Stimulated activated CD8-positive, alpha-beta memory T cell treated with anti-CD3 and anti-CD28 coated beads, Interleukin-12 subunit alpha, Interleukin-12 subunit beta, amount 100 ng/mL, for 1 hour (primary cell): ENCODE measurements at places on chromosomes 4 and X.

DNA sequence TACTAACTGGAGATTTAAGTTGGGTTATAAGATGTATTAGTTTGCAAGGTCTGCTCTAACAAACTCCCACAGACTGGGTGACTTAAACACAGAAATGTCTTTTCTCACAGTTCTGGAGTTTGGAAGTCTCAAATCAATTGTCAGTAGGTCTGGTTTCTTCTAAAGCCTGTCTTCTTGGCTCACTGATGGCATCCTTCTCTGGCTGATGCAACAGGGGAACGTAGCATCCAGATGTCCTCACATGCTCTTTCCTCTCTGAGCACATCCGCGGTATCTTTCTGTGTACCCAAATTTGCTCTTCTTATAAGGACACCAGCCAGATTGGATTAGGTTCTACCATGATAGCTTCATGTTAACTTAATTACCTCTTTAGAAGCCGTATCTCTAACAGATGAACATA lies 63.2 kb upstream of the BMP3 start:
- DNase-seq: no peak

DNA sequence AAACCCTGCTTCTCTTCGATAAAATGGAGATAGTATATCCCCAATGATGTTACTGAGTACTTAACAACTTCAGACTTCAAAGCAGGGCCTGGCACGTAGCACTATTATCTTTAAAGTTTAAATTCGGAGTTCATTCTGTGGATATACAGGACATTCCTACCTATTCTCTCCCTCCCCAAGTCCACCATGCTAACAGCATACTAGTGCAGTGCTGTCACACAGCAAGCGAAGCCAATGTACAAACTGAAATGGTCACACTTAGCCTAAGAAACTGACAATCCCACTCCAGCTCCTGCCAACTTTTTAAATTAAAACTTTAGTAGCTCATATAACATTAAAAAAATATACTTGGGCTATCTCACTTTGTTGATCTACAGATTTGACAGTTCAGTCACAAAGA lies 1.2 kb upstream of the DNAJB14 start:
- DNase-seq: no peak

- DNase-seq: no peak
Measured at GRCh38 chr4:81746071-81746470, 274.4 kb upstream of the RASGEF1B start.

- DNase-seq: no peak
Measured at GRCh38 chrX:74242050-74242449, 61.9 kb upstream of the ZCCHC13 start.

DNA sequence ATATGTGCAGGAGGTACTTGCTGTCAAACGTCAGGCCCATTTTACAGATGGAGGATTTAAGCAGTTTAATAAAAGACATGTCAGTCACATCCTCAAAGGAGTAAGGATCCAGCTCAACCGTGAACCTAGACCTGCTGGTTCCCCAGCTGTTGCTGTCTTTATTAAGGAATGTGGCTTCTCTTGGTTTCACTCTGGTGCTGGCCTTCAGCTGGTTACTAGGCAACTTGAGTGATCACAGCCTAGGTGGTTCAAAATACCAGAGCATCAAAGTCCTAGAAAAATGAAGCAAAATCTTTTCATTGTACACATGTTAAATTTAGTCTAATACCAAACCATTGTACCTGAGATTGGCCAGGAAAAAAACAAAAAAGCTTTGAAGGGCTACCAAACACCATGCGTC lies 32.7 kb upstream of the GLRA2 start:
- DNase-seq: no peak
